Aorta (tissue), 5 donors: ENCODE measurements at places on chromosomes 4 and X.
A peak's percentile ranks its signal among the peaks of the same experiment; 100 is the strongest.

DNA sequence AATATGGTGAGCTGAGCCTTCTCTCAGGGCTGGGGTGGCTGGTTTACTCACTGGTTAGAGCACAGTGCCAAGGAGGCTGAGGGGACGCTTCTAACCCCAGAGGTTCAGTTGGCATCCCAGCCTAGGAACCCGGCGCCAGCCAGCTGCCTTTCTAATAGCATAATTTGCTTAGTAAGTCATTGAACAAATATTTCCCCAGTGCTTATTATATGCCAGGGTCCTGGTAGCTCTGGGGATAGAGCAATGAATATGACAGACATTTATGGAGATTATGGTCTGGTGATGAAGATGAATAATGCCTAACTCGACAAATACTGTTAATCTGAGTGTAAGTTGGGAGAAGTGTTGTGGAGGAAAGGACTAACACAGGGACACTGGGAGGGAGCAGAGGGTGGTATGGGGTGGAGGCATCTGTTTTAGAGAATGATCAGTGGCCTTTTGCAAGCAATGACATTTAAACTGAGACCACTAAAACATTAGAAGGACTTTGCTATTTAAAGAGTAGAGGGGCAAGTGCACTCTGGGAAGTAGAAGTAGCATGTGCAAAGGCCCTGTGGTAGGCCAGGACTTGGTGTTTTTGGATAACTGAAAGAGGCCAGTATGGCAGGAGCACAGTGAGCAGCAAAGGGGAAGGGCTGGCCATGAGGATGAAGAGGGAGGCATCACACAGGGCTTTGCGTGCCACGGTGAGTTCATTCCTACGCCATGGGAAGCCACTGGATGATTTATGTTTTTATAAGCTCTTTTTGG lies 71.9 kb downstream of the ATG4A start:
- DNase-seq: no peak

- DNase-seq: no peak
Measured at GRCh38 chr4:2731907-2732317, 24.2 kb downstream of the TNIP2 start.

DNA sequence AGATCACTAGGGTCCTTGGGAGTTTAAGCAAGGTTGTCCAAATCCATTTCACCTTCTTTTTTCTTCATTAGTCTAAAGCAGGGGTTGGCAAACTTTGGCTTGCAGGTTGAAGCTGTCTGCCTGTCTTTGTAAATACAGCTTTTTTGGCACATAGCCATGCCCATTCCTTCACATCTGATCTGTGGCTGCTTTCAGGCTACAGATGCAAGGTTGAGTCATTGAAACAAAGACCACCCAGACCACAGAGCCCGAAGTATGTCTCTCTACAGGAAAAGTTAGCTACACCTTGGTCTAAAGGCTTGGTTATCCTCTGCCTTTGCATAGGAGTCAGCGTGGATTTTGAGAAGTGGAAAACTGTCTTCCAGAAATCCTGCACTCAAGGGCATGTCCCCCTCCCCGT lies 238.1 kb upstream of the STS start:
- no peak for DNase-seq

DNA sequence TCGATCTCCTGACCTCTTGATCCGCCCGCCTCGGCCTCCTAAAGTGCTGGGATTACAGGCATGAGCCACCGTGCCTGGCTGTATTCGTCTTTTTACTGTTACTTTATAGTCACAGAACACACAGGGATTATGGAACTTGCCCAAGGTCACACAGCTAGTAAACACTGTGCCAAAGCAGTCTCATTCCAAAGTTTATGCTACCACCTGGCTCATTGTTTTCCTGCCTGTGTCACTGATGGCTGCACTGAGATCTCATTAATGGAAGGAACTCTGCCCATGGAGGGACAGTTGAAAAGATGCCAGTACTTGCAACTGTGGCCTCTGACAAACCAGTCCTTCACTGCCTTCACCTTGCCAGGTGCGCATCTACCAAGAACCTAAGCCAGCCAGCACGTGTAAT lies 517.7 kb downstream of the BCOR start:
- no peak for DNase-seq

GRCh38 chrX:153970357-153971123 lies 1.1 kb downstream of the HCFC1 start:
- peak; percentile 77 for DNase-seq

DNA sequence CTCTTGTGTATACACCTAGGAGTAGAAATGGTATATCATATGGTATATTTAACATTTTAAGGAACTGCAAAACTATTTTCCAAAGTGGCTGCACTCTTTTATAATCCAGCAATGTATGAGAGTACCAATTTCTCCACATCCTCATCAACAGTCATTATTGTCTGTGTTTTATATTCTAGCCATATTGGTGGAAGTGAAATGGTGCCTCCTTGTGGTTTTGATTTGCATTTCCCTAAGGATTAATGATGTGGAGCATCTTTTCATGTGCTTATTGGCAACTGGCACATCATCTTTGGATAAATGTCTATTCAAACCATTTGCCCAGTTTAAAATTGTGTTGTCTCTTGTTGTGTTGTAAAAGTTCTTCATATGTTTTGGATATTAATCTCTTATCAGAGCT lies 9.6 kb downstream of the BMP15 start:
- no peak for DNase-seq

- DNase-seq: peak; percentile 38
Measured at GRCh38 chr4:156638925-156639605, 332.5 kb downstream of the PDGFC start.

GRCh38 chr4:169259271-169259670 lies 11.5 kb downstream of the SH3RF1 start:
- DNase-seq: no peak

DNA sequence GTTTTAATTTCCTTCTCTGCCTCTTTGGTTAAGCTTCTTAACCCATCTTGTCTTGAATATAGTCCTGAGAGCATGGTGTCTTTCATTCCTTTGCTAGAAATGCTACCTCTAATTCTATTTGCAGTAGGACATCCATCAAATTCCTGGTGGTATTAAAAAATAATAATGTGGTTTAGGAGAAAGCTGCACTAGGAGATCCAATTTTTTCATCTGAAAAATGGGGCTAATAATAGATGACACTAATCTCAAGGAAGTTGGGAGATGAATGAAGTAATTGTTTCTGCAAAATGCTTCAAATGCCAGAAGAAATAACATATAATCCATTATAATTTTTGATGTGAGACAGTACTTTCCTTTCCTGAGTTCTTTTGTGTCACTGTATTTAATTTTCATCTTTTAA lies 194.9 kb downstream of the PACRGL start:
- no peak for DNase-seq

- no peak for DNase-seq
Measured at GRCh38 chr4:140704392-140704960, 51.7 kb downstream of the TBC1D9 start.

DNA sequence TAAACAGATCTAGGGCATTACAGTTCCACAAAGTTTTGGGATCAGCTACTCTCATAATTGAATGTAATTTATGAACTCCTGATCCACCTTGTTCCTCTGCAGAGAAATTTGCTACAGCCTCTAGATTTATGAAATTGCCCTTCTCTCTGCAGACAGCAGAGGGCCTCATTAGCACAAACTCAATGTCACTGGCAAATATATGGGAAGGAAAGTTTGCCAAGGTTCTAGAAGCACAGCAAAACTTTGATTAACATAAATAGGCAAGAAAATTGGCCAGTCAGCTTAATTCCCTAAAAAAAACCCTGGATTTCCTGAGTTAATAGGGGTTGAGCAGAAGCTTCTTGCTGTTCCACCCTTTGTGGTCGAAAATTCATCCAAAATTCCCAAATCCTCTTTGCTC lies 31.5 kb downstream of the PRPS1 start:
- no peak for DNase-seq

DNA sequence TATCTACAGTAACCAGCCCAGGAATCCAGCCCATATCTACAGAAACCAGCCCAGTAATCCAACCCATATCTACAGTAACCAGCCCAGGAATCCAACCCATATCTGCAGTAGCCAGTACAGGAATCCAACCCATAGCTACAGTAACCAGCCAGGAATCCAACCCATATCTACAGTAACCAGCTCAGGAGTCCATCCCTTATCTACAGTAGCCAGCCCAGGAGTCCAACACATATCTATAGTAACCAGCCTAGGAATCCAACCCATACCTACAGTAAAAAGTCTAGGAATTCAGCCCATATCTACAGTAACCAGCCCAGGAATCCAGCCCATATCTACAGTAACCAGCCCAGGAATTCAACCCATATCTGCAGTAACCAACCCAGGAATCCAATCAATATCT lies 445.0 kb upstream of the BOD1L1 start:
- no peak for DNase-seq

DNA sequence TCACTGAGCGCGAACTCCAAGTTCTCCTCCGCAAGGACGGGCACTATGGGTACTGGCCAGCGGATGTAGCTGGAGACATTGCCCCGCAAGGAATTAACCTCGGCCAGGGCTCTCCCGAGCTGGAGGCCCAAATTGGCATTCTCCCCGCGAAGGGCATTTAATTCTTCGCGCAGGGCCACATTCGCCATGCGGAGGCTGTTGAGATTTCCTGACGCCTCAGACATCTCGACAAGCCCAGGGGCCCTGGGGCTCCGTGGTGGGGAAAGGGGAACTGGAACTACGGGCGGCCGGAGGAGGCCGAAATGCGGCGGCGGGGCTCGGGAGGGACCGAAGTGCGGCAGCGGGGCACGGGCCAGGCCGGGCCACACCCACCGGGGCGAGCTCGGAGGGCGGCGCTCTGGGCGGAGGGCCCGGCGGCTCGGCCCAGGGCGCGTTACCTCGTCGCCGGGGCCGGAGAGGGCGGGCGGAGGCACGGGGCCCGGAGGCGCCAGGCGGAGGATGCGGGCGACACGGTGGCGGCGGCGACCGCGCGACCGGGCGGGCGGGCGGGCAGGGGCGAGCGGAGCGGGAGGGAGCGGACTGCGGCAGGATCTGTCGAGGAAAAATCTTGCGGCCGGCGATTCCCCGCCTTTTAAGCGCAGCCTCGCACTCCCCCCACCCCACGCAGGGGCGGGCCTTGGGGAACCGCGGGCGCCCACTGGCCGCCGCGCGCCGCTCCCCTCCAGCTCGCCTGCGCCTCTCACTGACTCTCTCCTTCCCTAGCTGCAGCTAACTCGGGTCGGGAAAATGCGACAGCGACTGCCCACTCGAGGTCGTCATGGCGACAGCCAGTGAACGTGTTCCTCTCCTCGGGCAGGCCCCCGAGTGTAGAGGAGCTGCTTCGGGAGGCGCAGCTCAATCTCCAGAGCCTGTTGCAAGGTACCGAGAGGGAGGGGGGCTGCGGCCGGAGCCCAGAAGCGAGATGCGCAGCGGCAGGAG lies at the start of gene RTL5:
Gene RTL5, minus strand, starts transcription at position 599 of the 978 bp plus-strand sequence.
- DNase-seq: peak; percentile 94

GRCh38 chrX:70922774-70923473 lies 8.0 kb downstream of the SLC7A3 start:
- no peak for DNase-seq

- DNase-seq: no peak
Measured at GRCh38 chr4:38396845-38397547, 267.0 kb upstream of the KLF3 start.

DNA sequence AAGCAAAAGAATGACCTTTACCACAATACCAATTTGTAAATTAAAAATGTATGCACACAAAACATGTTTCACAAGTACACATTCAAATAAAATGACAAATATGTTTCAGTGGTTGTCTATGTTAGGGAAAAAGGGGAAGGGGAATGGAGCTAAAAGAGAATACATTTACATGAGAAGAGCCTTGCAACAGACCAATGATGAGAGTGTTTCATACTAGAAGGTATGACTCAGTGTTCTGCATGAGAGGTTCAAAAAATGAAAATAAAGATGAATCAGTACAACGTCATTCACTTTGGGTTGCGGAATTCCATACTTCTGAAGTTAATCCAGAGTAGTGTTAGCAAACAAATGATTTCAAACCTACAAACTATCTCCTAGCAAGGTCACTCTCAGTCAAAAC lies 51.7 kb downstream of the RPGR start:
- DNase-seq: no peak

- no peak for DNase-seq
Measured at GRCh38 chrX:78331708-78332107, 4.3 kb upstream of the CYSLTR1 start.

DNA sequence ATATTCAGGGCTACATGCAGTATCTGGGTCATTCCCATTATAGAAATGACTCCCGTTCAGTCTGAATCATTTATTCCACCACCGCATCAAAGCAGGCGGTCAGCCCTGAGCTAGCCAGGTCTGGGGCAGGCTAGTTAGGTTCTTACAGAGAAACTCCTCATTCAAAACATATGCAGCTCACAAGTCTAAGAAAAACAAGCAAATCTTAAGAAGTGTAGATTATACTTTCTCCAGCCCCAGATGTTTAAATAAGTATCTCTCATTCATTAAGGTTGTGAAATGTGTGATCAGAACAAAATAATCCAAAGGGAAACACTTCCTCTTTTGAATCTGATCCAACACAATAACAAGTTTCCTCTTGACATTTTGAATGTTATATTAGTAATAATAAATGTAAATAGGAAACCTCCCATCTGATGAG lies 441.9 kb downstream of the INPP4B start:
- peak; percentile 74 for DNase-seq

DNA sequence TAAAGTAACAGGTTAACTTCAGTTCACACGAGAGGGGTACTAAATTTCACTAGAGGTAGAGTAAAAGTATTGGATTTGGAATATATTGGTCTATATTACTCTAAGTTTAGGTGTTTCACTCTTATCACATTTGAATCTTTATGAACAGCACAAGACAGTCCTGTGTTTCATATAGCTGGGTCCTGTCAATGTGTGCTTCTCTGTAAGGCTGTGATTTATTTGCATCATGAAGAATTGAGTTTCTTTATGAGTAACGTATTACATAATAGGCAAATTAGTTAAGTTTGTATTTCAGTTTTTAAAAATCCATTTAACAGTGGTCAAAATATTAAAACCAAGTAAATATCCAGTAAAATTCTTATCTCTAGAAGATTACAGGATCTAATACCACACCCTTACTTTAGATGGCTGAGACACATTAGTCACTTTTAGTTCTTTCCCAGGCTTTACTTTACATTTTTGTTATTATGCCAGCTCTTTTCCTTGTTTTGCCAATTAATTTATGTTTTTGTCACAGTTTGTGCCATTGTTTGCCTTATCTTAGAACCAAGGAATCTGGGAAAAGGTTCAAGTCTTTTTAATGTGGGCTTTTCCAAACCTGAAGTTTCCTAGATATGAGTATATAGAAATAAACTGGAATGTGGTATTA lies 32.1 kb downstream of the NUDT6 start:
- no peak for DNase-seq
